ENCODE measurements at places on chromosomes 5 and 9.
A peak's percentile ranks its signal among the peaks of the same experiment; 100 is the strongest.

- DNase-seq, result no peak
Observed at GRCh38 chr5:14229181-14229580, 86.0 kb downstream of the TRIO start.

GRCh38 chr5:112978836-112979235, 2.2 kb downstream of the DCP2 start:
- no peak for DNase-seq

GRCh38 chr5:77869116-77869798, 93.1 kb upstream of the TBCA start:
- DNase-seq, result peak; percentile 27

GRCh38 chr5:145818604-145819003, 16.5 kb downstream of the PRELID2 start:
- DNase-seq, result no peak

Data from NCI-H2227 treated with DMSO at 0.1 percent for 48 hours (cell line).